ENCODE measurements at places on chromosomes 16 and 17.

- DNase-seq = no peak
Observed at GRCh38 chr17:75084039-75084660, 3.6 kb upstream of the SLC16A5 start.

DNA sequence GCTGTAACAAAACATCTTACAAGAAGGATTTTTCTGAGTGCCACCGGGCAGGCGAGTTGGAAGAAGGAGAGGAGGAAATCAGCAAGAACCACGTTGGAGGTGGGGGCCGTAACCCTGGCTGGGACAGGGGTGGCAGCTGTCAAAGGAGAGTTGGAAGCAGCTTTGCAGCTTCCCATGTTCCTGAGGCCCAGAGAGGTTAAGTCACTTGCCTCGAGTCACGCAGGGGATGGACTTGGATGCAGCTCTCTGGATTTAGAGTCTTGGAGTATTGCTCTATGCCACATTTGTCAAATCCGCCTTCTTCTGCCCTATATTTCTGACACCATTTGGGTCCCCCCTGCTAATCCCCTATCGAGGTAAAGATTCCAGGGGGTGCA is 83.0 kb upstream of the CIBAR2 start:
- DNase-seq = no peak

DNA sequence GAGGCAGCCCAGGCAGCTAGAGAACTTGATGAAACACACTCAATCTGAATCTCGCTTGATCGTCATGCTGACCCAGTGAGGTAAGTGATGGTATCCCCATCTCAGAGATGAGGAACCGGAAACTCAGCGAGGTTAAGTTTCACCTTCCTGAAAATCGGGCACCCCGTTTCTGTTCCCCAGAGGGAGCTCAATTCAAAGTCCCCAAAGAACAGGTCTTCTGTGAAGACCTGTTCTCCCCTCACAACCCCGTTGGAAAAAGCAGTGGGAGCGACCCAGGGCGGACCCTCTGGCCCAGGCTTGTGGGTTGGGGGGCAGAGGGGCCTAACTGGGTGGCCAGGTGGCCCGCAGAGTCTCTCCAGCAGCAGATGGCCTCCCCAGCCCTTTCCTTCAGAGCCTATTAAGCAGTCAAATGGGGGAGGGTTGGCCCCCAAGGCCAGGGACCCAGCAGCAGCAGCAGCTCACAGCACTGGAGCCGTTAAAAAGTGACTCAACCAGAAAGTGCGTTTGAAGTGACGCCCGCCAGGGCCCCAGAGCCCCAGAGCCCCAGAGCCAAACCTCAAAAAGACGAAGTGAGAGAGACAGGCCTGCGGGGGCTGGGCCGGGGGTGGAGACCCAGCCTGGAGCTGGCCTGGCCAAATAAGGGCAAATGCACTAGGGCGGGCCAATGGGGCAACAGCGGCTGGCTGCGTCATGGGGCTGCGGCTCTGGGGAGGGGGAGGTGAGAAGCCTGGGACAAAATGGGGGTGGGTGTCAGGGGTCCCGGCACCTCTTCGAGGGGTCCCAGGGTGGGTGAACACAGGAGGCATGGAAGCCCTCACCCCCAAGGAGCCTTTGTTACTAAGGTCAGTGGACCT is 9.2 kb upstream of the TSPOAP1 start:
- DNase-seq = peak; percentile 71

DNA sequence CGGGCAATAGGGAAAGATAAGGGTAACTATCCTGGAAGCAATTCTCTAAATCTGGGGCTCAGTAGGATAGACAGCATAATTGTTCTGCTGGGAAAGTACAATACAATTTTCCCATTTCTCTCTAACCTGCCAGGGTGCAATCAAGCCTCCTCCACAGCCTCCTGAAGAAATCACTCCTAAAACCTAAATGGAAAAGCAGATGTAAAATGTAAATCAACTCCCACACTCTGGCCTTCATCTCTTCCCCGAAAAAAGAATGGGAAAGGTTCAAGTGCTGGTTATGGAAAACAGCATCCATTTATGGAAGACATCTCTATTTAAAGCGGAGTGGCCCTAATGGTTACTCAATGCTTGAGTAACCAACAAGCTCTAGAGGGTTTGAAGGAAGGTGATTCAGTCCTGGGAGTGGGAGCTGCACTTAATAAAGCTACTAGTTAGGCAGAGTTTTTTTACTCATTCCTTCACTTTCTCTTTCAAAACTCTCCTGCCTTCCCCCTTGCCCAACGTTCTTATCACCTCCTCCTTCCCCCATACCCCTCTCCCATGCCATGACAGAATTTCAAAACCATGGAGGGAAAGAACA is 5.1 kb downstream of the MMD start:
- DNase-seq = no peak

GRCh38 chr17:9645851-9646545 is 681 bp downstream of the USP43 start:
- DNase-seq = no peak

DNA sequence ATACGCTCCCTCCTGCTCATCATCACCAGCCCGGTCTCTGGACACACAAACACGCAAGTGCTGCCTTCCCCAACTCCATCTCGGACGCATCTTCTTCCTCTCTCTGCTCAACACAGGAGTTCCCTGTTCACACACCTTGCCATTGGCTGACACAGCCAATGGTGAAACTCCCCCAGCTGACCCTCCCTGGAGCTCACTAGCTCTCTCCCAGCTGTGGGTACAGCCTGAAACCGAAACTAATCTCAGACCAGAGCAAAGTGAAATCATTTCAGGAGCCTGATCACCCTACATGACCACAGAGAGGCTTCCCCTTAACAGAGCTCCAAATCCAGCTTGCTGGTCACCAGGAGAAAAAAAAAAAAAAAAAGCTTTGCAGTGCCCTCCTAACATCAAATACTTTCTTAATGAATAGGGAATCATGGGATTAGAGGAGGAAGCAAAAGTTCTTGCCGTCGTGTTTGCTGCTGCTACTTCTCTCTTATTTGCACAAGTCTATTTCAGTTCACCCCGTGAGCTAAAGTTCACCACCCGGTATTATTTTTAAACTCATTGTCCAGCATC is 8.3 kb downstream of the CUEDC1 start:
- DNase-seq = no peak

DNA sequence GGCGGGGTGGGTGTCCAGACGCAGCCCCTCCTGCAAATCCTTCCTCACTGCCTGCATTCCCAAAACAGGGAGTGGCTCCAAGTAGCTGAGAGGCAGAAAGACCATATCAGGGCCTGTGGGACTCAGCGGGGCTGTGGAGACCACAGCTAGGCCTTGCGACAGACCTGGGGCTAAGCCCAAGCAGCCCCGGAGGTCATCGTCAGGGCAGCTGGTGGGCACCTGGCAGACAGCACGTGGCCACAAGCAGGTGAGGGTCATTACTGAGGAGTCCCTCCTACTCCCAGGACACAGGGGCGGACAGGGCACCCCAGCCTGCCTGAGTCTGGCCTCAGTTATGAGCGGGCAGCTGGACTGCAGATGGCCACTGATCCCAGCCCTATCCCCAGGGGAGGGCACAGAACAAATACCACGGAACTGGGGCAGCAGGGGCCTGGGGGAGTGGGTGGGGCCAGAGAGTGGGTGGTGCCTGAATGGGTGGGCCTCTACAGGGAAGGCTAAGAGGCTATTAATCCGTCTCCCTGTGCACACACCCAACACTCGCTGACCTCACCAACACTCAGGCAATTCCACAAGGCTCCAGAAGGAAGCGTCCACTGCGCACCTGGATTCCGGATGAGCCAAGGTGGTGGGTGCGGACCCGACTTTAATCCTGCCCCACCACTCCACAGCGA is 8.5 kb downstream of the HS3ST6 start:
- DNase-seq = no peak

DNA sequence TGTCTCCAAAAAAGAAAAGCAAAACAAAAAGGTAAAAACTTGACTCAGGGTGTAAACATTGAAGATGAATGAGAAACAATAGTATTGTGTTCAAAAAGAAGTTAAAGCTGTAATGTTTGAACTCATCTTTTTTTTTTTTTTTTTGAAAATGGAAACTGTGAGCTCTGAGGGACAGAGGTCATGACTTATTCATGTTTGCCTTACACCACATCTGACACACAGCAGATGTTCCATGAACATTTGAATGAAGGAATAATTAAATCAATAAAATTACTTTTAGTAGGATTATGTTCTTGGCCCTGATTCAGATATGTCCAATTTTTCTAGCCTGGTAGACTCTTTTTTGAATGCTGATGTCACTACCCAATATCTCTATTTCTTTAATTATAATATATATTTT is 95.7 kb upstream of the MED13 start:
- DNase-seq = no peak

DNA sequence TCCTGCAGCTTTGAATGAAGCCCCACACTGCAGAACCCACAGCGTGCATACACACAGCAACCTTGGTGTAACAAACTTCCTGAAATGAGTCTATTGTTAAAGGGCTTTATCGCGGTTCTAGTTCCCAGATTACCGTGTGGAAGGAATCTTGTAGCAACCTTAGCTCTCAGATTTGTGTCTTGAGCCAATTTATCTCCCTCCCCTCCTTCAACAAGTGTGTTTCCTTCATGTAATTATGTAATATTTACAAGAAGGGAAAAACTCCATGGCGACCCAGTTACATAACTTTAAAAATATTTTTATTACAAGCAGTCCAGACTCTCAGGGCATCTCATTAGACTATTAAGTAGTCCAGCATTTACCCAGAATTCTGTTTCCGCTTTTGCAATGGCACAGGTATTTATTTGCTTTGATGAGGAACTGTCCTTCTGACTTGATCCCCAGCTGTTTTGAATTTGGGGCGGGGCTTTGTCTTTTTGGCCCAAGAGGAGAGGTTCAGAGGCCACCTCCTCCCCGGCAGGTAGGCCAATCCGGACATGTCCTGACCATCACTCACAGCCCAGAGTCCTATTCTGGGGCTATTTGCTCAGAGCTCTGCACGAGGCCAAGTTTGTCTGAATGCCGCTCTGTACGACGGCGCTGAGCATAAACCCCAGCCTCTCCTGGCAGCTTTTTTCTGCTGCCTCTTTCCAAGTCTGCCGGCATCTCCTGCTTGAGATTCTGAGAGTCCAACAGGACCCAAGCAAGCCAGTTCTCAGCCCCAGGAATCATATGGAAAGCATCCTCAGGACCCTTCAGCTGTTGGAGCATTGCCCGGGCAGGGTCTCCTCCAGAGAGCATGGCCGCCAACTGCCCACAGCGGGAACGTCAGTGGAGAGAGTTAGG is 35.6 kb downstream of the CLEC16A start:
- no peak for DNase-seq

DNA sequence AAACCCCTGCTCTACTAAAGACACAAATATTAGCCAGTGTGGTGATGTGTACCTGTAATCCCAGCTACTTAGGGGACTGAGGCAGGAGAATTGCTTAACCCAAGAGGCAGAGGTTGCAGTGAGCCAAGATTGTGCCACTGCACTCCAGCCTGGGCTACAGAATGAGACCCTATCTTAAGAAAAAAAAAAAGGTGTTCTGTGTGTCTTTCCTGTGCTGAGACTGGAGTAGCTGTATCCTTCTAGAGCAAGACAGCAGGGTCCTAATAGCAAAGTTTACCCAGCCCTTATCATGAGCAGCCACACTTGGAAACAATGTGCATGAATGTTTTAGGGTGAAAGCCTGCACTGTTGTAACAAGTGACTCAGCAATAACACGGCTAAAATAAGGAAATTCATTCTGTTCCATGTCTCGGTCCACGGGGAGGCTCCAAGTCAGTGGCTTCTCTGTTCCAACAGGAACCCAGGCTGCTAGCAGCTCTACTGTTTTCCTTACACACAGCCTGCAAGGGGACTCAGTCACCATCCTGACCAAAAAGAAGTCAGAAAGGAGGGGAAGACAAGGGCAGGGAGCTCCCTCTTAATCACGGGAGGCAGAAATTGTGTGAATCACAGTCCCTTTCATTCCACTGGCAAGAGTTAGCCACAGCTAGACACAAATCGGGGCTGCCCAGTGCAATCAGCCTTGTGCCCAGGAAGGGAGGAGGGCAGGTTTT is 7.1 kb upstream of the SLC5A11 start:
- DNase-seq = peak; percentile 39

DNA sequence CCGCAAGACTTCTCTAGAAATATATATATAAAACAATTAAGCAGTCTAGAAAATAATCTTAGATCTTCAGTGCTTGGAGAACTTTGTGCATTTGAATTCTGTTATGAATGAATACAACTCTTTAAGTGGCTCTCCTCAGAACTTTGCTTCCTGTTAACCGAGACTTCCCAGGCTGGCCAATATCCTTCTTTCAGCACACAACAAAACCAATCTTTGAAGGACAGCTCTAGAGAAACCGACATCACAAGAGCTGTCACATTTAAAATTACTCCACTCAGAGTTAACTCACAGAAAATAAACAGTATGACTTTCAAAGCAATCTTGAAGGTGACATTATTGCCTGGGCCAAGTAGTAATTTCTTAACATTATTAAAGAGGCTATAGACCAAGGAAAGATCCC is 49.7 kb upstream of the ITGA2B start:
- DNase-seq = no peak

DNA sequence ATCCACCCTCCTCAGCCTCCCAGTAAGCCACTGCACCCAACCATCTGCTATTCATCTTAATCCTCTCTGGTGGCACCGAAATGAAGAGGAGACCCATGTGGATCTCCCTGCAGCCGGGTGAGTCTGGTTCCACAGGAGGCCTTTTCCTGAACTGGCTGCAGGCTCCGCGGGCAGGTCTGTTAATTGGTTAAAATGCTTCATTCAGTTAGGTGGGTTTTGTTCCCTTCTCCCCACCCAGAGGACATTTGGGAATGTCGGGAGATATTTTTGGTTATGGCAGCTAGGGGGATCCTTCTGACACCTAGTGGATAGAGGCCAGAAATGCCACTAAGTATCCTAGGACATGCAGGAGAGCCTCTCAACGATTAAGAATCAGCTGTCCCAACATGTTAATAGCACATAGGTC is 16.7 kb downstream of the C16orf54 start:
- DNase-seq = peak; percentile 9
